A549 treated with GW870086 at 1 μM for 4 hours (cell line): ENCODE measurements at places on chromosomes 5 and 9. TPM values are rescaled to one million over a fixed set of nuclear protein-coding genes. Genes with fewer than 3 reads are reported as not detected.

The FAM200C gene
- total RNA-seq: 1.5 to 2.0 TPM (median 1.8 TPM) in 5 replicates

The F12 gene
- total RNA-seq: 14.3 to 24.6 TPM (median 22.9 TPM) in 5 replicates

The ZNF658 gene
- 1.5 to 2.4 TPM (median 2.1 TPM) in 5 replicates for total RNA-seq

The PCDHB1 gene
- not detected in 5 replicates for total RNA-seq

The FOXD4L5 gene
- not detected in 5 replicates for total RNA-seq

The TSSK1B gene
- not detected in 5 replicates for total RNA-seq

The OBP2B gene
- not detected in 5 replicates for total RNA-seq

The UHRF2 gene
- total RNA-seq: 20.0 to 31.7 TPM (median 28.3 TPM) in 5 replicates

The NR5A1 gene
- total RNA-seq: 0.06 to 0.13 TPM (median 0.10 TPM) in 4 of 5 replicates, not detected in the other

The BHMT2 gene
- not detected in 5 replicates for total RNA-seq

The TPPP gene
- total RNA-seq: 4.6 to 6.9 TPM (median 5.6 TPM) in 5 replicates

The SPACA9 gene
- total RNA-seq: 4.1 to 5.3 TPM (median 4.9 TPM) in 5 replicates

The PCDHGA8 gene
- total RNA-seq: 0.02 to 0.13 TPM (median 0.07 TPM) in 3 of 5 replicates, not detected in the others

The GABRA1 gene
- total RNA-seq: not detected in 5 replicates

The EMB gene
- total RNA-seq: 4.7 to 7.1 TPM (median 5.7 TPM) in 5 replicates

The INSL4 gene
- total RNA-seq: 16.5 to 21.2 TPM (median 17.9 TPM) in 5 replicates

The UIMC1 gene
- total RNA-seq: 40.6 to 45.8 TPM (median 42.9 TPM) in 5 replicates

The ACOT12 gene
- 0.07 to 0.08 TPM in 2 of 5 replicates, not detected in the others for total RNA-seq

The GPR21 gene
- not detected in 5 replicates for total RNA-seq

The ABCA1 gene
- 2.6 to 4.4 TPM (median 4.0 TPM) in 5 replicates for total RNA-seq

The DOCK8 gene
- 0.17 to 0.43 TPM (median 0.29 TPM) in 5 replicates for total RNA-seq

The FGF10 gene
- not detected in 5 replicates for total RNA-seq
